ENCODE measurements at places on chromosomes 7 and 10.

DNA sequence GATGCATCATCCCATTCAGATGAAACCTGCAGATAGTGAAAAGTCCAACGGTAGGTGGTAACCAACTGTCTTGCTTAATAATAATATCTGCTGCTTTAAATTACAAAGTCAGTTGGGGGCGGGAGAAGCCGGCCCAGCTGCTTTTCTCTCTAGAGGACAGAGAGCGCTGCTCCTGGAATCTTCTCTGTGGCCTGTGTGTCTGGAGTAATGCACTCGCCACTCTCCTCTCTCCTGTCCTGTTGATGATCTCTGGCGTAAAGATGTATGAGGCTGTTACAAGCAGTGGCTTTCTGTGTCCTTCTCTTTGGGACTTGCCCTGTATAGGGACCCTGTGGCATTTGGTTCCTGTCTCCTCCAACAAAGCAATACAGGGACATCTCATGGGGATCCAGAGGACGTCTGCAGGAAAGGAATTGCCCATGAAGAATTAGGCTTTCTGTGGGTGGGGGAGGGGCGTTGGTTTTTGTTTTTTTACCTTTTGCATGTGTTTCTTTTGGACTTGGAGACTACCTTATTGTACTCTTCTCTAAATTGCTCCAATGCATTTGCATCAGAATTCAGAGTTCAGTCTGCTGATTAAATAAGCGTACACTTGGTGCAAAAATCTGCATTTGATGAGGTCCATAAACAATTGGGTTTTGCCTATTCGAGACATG, 231.6 kb downstream of the CELF2 start:
- no peak for DNase-seq

DNA sequence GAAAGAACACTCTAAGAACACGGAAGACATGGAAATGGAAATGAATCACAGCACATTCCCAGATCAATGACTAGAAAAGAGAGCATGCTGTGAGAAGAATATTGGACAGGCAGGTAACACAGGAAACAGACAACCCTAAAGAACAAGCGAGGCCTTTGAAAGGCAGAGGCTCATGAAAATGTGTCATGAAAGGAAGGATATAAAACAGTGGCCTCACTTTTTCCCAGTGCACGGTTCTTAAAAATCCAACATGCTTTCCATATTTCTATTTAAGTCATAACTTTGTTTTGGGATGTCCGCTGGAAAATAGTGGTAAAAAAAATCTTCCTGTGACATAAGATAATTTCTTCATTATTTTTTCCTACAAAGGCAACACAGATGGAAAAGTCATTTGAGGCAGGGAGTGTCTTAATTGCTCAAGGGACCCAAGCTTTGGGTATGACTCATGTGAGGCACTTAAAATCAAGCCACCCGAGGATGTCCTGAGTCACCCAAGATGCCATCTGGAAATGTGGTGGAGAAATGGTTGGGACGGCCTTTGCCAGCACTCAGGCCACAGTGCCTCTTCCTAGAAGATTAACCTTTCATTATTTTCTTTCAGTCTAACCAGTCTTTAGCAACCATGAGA, 17.0 kb downstream of the ITIH5 start:
- DNase-seq = peak; percentile 74

DNA sequence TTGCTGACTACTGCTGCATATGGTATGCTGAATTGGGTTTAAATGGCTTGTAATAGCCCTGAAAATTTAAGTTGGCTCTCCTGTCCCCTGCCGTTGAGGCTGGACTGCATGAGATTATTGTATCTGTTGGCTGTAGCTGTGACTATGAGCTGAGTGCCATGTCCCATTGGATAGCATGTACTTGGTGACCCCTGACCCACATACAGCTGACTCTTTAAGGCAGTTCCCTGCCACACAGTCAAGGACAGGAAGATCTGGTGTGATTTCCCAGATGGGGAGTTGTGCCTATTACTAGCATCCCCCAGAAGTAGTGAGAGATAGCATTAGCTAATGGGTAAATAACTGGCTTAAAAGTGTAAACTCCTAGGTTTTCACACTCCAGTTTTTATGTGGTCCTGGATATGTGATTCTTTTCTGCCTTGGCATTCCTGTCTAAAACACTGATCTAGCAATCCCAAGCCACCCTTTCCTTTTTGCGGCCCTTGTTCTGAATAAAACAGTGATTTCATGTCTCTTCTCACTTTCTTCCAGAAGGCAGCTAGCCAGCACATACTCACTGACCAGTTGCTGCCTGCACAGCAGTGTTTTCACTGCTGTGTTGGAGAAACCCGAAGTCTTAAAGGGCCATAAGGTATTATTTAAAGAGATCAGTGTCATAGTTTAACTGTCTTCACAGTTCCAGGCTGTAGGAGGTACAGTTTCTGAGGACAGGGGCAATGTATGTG, 35.9 kb downstream of the LRRC4 start:
- no peak for DNase-seq

GRCh38 chr10:88113232-88113631, 249.8 kb downstream of the PTEN start:
- DNase-seq = no peak

DNA sequence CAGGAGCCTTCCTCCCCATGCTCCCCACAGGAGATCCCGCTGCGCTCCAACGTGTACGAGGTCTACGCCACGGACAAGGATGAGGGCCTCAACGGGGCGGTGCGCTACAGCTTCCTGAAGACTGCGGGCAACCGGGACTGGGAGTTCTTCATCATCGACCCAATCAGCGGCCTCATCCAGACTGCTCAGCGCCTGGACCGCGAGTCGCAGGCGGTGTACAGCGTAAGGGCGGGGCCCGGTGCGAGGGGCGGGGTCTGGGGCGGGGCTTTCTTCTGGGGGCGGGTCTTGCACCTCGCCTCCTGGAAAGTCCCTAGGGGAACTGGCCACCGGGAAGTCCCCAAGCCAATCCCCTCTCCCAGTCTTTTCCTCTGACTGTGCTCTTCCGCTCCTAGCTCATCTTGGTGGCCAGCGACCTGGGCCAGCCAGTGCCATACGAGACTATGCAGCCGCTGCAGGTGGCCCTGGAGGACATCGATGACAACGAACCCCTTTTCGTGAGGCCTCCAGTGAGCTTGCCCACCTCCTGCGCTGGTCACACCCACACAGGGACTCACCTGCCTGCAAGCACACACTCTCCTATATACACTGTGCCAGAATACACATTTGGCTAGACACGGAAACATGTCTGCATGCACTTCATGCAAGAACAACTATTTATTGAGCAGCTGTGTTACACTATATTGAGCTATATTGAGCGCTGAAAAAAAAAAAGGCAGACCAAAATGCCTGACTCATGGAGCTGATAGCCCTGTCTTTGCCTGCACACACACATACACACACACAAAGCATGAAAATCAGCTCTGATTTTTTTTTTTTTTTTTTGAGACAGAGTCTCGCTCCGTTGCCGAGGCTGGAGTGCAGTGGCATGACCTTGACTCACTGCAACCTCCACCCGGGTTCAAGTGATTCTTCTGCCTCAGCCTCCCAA, 32.7 kb upstream of the VSIR start:
- no peak for DNase-seq

DNA sequence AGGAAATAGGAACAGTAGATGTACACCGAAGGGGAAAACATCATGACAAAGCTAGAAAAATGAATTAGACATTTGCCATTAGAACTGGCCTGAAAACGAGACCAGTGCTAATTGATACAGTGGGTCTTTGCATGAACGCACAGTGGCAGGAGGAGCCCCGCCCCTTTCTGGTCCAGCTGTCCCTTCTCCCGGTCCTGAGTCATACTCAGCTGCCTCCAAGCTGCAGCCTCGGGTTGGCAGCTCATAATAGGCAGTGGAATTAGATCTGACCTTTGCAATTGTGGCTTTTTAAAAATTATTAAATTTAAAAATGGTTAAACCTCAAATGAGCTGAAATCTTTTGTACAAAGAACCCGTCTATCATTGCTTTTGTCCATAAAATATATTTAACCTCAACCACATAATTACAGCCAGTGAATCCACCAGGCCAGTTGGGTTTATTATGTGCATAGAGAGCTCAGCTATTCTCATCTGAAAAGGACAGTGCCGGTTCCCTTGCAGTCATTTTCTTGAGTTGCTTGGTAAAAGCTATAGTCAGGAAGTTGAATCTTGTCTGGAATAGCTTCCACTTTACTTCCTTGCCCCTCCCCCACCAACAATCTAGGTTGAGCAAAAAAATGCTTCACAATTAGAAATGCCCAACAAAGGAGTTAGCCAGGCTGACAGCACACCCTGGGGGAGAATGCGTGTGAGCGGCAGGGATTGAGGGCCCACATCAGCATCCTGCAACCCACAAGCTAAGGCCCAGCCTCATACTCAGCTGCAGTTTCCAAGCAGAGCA, 147.1 kb downstream of the BUB3 start:
- DNase-seq = no peak

- no peak for DNase-seq
Observed at GRCh38 chr7:106031300-106032035, 68.4 kb downstream of the CDHR3 start.

- no peak for DNase-seq
Observed at GRCh38 chr7:1535100-1535458, 4.6 kb downstream of the MAFK start.

DNA sequence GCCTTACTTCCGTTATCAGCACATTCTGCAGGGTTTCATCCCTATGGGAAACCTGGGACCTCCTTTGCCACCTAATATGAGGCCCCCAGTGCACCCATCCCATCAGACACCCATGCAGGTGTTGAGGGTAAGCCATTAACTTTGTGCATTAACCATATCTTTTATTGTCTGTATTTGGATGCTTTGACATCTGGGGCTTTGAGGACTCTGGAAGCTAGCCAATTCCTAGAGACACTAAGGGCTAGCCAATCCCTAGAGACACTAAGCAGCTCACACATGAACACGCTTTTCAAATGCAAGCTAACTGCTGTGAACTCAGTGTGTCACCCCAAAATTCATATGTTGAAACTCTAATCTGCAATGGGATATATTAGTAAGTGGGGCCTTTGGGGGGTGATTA, 272.5 kb upstream of the COBL start:
- DNase-seq = no peak

- no peak for DNase-seq
Observed at GRCh38 chr7:10257438-10257837, 716.2 kb upstream of the PHF14 start.

- no peak for DNase-seq
Observed at GRCh38 chr7:21184942-21185652, 242.8 kb upstream of the SP4 start.

GRCh38 chr10:102804382-102805055, 32.7 kb downstream of the CYP17A1 start:
- DNase-seq = no peak

Data from tibial artery (tissue), 4 donors.